ENCODE measurements at places on chromosomes 11 and 22. TPM values are rescaled to one million over a fixed set of nuclear protein-coding genes. Genes with fewer than 3 reads are reported as not detected.

Gene UBASH3B
- 3.2 TPM for polyA plus RNA-seq

Gene MRGPRX3
- polyA plus RNA-seq, result not detected

Gene GRAP2
- polyA plus RNA-seq, result 34.9 TPM

Gene OR2AT4
- not detected for polyA plus RNA-seq

Gene THY1
- not detected for polyA plus RNA-seq

Gene KCNK4
- 0.09 TPM for polyA plus RNA-seq

Gene FAM168A
- 11.0 TPM for polyA plus RNA-seq

DNA sequence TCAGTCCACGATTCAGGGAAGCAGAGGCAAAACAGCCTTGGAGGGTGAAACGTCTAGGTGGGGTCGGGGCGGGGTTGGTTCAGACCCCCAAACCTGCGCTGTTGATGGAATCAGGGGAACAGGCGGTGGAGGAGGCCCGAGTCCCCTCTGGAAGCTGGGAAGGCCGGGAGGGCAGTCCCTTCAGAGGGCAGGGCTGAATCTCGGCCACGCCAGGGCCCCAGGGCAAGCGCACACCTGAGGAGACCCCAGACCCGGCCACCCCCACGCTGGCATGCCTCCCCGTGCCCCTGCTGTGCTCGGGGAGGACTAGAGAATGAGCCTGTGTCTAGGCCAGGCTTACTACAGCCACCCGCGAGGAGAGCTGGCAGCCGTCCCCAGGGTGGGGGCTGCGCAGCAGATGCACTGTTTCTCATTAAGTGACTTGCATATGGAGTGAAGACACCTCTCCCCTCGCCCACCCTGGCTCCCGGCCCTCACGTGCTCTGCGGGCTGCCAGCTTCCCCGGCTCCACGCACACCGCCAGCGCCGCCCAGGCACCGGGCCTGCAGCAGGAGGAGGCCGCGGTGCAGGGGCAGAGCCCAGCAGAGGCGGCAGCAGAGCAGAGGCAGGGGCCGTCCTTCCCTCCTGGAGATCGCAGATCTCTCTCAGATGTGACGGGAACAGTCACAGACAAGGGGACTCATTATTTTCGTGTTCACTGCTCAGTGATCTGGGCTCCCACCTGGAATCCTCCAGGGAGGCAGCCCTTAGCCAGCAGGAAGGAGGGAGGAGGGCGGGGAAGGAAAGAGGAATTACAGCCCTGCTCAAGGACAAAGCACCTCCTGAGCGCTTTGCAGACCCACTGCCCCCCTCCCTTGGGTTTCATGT, 47.1 kb upstream of the OPCML start:
- H3K36me3 ChIP-seq, result no peaks in the 10 kb centered on the region
- H3K4me1 ChIP-seq, result no peaks in the 10 kb centered on the region
- no peaks in the 10 kb centered on the region for H3K27me3 ChIP-seq
- DNase-seq, result no peak
- no peak overlapping the region for H3K4me3 ChIP-seq

DNA sequence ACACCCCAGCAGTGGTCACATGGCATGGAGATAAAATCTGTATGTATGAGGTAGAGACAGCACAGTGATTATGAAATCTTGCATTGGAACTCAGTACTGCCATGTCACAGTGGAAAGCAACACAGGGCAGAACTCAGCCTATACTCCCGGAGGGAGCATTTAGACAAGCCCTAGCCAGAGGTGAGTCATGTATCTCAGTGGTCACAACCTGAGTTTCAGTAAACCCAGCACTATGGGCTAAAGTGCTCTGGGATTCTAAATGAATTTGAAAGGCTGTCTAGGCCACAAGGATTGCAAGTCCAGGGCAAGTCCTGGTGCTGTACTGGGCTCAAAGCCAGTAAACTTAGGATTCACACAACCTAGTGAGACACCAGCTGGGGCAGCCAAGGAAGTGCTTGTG, 1717.1 kb upstream of the RAG2 start:
- H3K27ac ChIP-seq, result no peak overlapping the region
- DNase-seq, result no peak
- H3K4me3 ChIP-seq, result no peak overlapping the region
- no peaks in the 10 kb centered on the region for H3K4me1 ChIP-seq
- no peaks in the 10 kb centered on the region for H3K27me3 ChIP-seq
- no peaks in the 10 kb centered on the region for H3K36me3 ChIP-seq

DNA sequence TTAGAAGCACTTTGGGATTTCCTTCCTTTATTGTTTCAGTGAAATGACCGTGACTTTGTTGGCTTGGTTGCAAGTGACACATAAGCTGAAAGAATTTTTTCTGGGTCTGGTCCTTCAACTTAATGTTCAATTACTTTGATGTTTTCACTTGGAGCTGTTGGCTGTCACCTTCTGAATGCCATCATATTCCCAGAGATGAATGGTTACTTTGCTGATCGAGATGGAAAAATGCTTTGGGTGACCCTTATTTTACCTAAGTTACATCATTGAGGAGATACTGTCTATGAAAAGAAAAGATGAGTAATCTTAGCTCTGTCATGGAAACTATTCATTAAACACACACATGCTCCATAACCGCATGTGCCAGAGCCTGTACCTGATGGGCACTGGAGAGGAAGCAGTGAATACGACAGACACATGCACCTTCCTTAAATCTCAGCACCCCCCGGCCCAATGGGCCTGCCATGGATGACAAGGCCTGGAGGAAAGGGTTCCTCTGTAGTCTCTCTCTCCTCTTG, 76.9 kb downstream of the TENM4 start:
- no peak overlapping the region for H3K4me3 ChIP-seq
- H3K4me1 ChIP-seq, result no peaks in the 10 kb centered on the region
- no peak overlapping the region for H3K27ac ChIP-seq
- H3K27me3 ChIP-seq, result peaks cover 2% of the 10 kb centered on the region
- H3K36me3 ChIP-seq, result no peaks in the 10 kb centered on the region

DNA sequence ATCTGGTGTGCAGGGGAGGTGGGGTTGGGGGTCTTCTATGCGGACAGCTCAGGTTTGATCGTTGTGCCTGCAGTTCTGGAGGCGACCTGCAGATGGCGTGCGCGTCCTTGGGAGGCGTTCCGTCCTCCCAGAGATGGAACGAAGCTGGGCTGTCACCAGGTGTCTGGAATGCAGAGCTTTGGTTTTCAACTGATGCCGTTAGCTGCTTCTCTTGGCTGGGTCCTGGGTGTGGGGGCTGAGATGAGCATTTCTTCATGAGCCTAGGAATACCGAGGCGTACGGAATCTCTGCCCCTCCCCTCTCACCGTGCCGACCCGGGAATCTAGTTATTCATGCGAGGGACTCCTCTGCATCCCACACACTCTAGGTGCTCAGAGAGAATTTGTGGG, 98.6 kb downstream of the CEP164 start:
- peak; percentile 65 for DNase-seq
- H3K27me3 ChIP-seq, result no peaks in the 10 kb centered on the region
- no peak overlapping the region for H3K27ac ChIP-seq
- H3K4me3 ChIP-seq, result no peak overlapping the region

- no peak overlapping the region for H3K27ac ChIP-seq
- no peak overlapping the region for H3K4me3 ChIP-seq
- H3K4me1 ChIP-seq, result no peaks in the 10 kb centered on the region
- no peaks in the 10 kb centered on the region for H3K27me3 ChIP-seq
- DNase-seq, result peak; percentile 11
Measured at GRCh38 chr11:63375434-63375833, 5.8 kb downstream of the SLC22A9 start.

DNA sequence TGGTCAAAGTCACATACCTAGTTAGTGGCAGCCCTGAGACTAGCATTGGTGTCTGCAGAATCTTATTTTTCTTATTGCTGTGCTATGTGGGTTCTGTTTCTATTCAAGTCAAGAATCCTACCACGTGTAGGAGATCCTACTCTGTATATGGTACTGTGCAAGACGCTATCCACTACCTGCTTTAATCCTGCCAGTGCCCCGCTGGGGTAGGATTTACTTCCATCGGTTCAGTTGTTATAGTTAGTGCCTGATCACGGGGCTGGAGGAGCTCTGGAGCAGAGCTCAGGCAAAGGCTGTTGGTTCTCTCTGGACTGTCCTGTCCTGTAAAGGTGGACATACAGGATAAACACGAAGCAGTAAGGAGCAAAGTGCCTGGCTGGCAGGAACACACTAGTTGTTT, 167.9 kb downstream of the NTM start:
- DNase-seq, result no peak
- no peak overlapping the region for H3K4me3 ChIP-seq
- H3K27ac ChIP-seq, result no peak overlapping the region
- no peaks in the 10 kb centered on the region for H3K27me3 ChIP-seq

- H3K27ac ChIP-seq, result no peak overlapping the region
- H3K27me3 ChIP-seq, result peaks cover 12% of the 10 kb centered on the region
- H3K36me3 ChIP-seq, result no peaks in the 10 kb centered on the region
- H3K4me1 ChIP-seq, result no peaks in the 10 kb centered on the region
- no peak overlapping the region for H3K4me3 ChIP-seq
- DNase-seq, result no peak
Measured at GRCh38 chr22:29254286-29254660, 13.5 kb downstream of the RHBDD3 start.

- H3K27me3 ChIP-seq, result peaks cover 14% of the 10 kb centered on the region
- no peak overlapping the region for H3K4me3 ChIP-seq
- H3K4me1 ChIP-seq, result no peaks in the 10 kb centered on the region
- no peak for DNase-seq
- H3K36me3 ChIP-seq, result no peaks in the 10 kb centered on the region
- H3K27ac ChIP-seq, result no peak overlapping the region
Measured at GRCh38 chr22:49301398-49302149, 526.1 kb downstream of the BRD1 start.

DNA sequence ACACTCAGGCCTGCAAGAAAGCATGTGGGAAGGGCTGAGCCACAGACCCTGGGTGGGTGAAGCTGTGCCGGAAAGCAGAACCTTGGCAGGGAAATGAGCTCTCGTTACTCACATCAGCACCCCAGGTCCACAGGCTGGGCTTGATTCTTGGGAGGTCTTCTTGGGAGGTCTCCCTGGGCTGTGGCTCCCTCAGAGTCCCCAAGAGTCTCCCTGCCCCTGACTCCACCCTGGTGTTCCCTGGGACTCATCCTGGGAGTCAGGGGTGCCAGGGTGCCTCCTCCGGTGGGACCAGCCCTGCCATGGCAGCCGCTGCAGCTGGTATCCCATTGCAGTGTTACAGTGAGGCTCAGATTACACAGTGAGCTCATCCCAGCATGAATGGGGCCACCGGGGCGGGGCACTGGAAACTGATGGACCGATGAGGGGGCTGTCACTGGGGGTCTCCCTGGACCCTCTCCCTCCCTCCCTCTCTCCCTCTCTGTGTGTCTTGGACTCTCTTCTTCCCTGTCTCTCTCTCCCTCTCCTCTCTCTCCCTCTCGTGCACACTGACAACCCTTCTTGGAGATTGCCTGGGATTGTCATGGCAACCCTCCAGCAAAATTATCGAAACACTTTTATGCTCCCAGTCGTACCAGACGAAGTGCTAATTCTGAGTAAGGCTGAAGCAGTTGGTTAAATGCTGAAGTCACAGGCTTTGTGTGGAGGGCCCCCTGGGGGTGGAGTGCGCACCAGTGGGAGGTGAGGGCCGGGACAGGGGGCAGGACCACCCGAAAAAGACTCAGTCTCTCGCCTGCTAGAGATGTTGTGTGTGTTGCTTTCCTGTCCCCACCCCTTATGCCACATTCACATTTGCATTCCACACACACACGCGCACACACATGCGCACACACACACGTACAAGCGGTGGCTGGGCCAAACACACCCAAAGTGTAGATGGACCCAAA, 8.6 kb upstream of the C11orf96 start:
- H3K27ac ChIP-seq, result no peak overlapping the region
- no peaks in the 10 kb centered on the region for H3K27me3 ChIP-seq
- no peak overlapping the region for H3K4me3 ChIP-seq
- H3K36me3 ChIP-seq, result no peaks in the 10 kb centered on the region
- no peaks in the 10 kb centered on the region for H3K4me1 ChIP-seq
- no peak for DNase-seq

- no peaks in the 10 kb centered on the region for H3K36me3 ChIP-seq
- no peak for DNase-seq
- H3K4me1 ChIP-seq, result no peaks in the 10 kb centered on the region
- H3K27ac ChIP-seq, result no peak overlapping the region
- no peaks in the 10 kb centered on the region for H3K27me3 ChIP-seq
Measured at GRCh38 chr11:32034680-32035079, 56.2 kb upstream of the RCN1 start.

DNA sequence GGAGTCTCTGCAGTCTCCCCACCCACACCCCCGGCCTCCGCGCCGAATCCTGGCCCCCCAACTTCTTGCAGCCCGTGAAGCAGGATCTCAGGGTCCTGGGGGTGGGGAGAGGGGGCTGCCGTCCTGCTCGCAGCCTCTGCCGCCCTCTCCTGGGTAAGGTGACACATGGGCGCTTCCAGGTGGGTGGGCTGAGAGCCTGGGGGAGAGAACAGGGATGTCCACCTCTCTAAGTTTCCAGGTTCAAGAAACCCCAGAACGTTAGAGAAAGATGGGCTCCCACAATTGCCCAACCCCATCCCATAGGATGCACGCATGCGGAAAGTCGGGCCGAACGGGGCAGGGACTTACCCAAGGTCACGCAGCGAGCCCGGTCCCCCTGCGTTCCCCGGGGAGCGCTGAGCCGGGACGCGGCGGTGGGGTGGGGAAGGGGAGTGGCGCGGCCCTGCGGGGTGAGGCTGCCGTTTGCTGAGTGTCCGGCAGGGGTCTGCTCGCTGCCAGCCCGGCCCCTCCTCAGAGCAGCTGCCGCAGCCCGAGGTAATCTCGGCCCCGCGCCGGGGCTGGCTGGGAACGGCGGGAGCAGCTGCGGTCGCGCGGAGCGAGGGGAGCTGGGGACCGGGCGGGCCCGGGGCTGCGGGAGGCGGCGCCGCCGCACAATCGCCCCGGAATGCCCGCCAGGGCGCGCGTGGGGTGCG, 705 bp upstream of the CAPN1 start:
- peak overlapping the region; percentile 58 for H3K27ac ChIP-seq
- no peaks in the 10 kb centered on the region for H3K36me3 ChIP-seq
- H3K27me3 ChIP-seq, result no peaks in the 10 kb centered on the region
- H3K4me3 ChIP-seq, result peak overlapping the region; percentile 85
- peak; percentile 87 for DNase-seq

DNA sequence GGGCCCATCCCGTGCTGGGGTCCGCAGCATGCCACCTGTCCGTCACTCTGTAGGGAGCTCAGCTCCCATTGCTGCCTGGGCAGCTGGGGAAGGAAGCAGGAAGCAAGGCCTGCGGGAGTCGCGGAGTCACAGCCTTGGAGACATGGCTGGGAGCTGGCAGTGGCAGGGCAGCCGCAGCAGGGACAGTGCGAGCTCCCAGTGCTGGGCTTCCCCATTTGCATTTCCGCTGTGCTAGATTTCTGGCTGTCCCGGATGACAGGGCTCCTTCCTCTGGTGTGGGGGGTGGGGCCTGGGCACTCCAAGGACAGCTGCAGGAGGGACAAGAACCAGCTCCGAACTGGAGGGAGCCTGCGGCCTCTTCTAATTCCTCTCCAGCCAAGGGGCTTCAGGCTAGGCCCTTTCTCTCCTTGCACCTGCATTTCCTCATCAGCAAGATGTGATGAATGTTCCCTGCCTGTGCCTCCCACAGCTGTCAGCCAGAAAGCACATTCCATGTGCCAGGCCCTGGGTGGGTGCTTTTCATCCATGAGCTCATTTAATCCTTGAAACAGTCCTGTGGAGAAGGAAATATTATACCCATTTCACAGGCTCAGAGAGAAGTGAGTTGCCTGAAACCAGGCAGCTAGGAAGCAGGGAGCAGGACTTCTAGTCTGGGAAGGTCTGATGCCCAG, 48.0 kb downstream of the MYO7A start:
- no peak overlapping the region for H3K27ac ChIP-seq
- H3K36me3 ChIP-seq, result no peaks in the 10 kb centered on the region
- H3K4me3 ChIP-seq, result no peak overlapping the region
- H3K4me1 ChIP-seq, result no peaks in the 10 kb centered on the region
- DNase-seq, result no peak

GRCh38 chr11:115613986-115614632, 109.9 kb upstream of the CADM1 start:
- H3K27ac ChIP-seq, result no peak overlapping the region
- H3K4me3 ChIP-seq, result no peak overlapping the region

- H3K27ac ChIP-seq, result no peak overlapping the region
- peaks cover 13% of the 10 kb centered on the region for H3K36me3 ChIP-seq
- DNase-seq, result no peak
- H3K4me1 ChIP-seq, result no peaks in the 10 kb centered on the region
Measured at GRCh38 chr11:108324587-108324986, 101.7 kb downstream of the ATM start.
